ENCODE measurements at places on chromosomes 3 and 15. TPM values are rescaled to one million over a fixed set of nuclear protein-coding genes. Genes with fewer than 3 reads are reported as not detected.

GRCh38 chr3:126345231-126345630 lies 12.0 kb downstream of the KLF15 start:
- DNase-seq: no peak

TIGIT gene
- not detected for total RNA-seq

CPNE4 gene
- not detected for total RNA-seq

- no peak for DNase-seq
These were observed 59.7 kb upstream of the BDH1 start for GRCh38 chr3:197615430-197615829.

- no peak for DNase-seq
These were observed 92.3 kb downstream of the RAP2B start for GRCh38 chr3:153254361-153254760.

GRCh38 chr3:141812586-141812985 lies 49.4 kb downstream of the GRK7 start:
- no peak for DNase-seq

- DNase-seq: no peak
These were observed 9.6 kb upstream of the ANXA2 start for GRCh38 chr15:60407415-60407805.

GOLGA8S gene
- not detected for total RNA-seq

- DNase-seq: no peak
These were observed 36.1 kb upstream of the MTMR14 start for GRCh38 chr3:9613056-9613748.

PGBD4 gene
- total RNA-seq: 0.43 TPM

GOLGA6D gene
- not detected for total RNA-seq

PYDC2 gene
- not detected for total RNA-seq

- DNase-seq: no peak
These were observed 35.6 kb upstream of the MUC13 start for GRCh38 chr3:124969963-124970722.

DNA sequence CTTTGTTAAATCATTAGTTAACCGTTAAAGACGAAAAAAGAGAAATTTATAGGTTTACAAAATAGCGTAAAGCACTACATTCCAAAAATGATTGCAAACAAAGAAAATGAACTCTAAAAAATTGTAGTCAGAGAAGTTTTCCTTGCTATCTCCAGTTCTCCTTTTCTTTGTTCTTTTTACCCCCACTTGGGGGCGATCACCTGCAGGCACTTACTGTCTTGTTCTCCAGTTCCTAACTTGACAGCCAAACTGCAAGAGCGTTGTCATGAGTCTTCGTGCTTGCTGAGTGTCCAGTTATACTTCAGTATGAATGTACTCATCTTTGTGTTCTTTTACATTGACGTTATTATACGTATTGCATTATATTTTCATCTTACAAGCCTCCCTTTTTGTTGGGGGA lies 54.5 kb downstream of the CHD2 start:
- DNase-seq: no peak

C15orf39 gene
- 13.7 TPM for total RNA-seq

DNA sequence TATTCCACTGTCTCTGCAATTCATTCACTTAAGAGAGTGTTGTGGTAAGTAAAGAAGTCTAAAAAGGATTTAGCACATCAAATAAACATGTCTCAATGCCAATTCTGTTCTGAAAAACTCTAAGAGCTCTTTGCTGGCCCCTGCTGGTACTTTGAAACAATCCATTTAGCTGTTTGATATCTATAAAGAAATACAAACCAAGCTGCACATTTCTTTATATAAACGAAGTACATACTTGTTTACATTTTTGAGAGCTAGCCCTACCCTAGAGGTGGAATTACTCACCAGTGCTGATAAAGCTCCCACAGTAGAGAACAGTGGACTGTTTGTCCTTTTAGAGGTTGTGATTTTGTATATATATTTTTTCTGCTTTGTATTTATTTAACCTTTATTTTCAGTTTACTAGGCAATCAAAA lies 75.5 kb downstream of the NEDD4 start:
- DNase-seq: no peak

DNA sequence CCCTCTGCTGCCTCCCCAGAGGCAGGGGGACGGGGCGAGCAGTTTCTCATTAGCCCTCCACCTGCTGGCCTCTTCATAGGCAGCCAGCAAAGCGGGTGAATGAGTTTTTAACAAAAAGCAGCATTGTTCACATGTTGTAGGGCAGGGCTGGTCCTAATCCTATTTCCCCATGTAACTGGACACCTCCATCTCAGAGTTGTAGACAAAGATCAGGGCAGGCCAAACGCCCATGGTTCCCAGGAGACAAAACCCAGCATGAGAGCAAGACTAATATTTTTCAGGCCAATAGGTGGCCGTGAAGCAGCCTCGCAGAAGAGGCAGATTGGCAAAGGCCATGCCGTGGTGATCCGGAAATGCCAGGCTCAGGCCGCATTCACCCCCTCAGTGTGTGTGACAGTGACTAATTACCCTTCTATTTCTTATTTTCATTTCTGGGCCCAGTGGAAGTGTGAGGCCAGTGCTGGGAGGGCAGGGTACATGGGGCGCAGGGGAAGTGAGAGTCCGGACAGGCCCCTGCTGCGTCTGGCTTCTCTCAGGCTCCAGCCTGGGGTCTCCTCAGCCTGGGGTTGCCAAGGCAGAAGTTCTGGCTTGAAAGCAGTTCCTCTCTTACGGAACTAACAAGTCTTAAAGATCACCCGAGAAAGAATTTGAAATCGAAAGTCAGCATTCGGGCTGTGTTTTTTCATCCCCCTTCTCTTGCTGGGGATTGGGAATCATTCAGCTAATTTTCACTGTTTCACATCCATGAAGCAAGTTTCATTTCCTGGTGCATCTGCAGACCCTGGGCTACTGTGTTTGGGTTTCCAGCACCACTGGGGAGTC lies 64.8 kb downstream of the BOC start:
- no peak for DNase-seq

RASGRP1 gene
- 3.5 TPM for total RNA-seq

DNA sequence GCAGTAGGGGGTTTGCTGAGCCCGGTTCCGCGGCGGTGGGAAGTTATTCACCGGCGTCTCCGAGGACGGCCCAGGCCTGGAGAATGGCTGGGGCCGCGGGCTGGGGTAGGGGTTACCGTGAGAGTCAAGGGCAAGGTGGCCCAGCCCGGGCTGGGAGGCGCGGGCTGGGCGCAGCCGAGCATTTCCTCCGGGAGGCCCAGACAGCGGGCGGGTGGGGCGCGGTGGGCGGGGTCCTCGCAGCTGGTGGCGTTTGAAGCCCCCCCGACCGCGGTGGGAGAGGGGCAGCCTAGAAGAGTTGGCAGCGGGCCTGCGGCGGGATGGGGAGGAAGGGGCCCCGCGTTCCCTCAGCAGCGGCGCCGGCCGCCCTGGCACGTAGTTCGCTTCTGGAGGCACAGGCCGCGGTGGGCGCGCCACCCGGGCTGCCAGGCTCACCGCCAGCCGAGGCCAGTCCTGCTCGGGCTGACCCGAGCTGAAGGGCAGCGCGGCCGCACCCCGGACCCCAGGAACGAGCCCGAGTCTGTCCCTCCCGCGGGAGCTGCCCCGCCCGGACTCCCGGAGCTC lies 960 bp upstream of the KLF13 start:
- no peak for DNase-seq

MAPK6 gene
- total RNA-seq: 43.7 TPM

DNA sequence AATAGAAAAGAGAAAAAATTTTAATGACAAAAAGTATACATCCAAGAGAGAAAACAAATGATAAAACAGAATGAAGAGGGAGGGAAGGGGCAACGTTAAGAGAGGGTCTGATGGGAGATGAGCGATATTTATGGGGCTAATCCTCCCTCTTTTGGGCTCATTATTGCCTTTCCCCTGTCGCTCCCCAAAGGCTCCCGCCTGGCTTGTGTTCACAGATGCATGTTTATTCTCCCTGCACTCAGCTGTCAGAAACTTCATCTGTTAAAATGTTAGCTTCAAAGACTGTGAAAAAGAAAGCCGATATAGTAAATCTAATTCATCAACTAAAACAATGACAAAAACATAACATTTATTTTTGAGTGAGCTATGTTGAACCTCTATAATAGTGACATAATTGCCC lies 74.3 kb downstream of the GABRB3 start:
- no peak for DNase-seq

- no peak for DNase-seq
These were observed 89.1 kb downstream of the ABHD5 start for GRCh38 chr3:43779850-43780249.

- no peak for DNase-seq
These were observed 26.6 kb downstream of the CGGBP1 start for GRCh38 chr3:88032245-88032644.

CCR8 gene
- total RNA-seq: not detected
